HFF-Myc (cell line): ENCODE measurements at places on chromosomes 7 and 10.

DNA sequence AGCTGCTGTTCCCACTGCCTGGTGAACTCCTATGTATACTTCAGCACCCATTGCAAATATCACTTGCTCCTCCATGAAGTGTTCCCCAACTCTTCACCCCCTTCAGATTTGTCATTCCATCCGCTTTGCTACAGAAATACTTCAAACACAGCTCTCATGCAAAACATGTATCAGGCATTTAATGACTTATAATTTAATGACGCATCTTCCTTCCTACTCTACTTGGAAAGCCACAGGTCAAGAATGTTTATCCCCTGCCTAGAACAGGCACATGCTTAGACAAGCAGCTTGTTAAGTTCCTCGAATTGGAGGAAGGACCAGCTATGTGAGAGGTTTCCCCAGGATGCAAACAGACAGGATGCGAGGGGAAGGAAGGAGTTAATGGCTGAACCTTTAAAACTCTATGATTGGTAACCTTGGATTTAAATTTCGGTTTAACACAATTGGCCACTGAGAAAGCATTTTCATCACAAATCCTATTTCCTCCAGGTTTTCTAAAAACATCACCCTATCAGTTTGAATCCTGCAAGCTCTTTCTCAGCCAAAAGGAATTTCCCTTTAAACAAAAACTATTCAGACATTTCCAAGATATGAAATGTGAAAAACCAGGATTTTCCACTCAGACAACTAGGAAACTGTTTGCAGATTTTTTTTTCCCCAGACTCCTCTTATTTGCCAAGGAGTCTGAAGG lies 11.5 kb downstream of the CREB3L2 start:
- peak; percentile 94 for DNase-seq

DNA sequence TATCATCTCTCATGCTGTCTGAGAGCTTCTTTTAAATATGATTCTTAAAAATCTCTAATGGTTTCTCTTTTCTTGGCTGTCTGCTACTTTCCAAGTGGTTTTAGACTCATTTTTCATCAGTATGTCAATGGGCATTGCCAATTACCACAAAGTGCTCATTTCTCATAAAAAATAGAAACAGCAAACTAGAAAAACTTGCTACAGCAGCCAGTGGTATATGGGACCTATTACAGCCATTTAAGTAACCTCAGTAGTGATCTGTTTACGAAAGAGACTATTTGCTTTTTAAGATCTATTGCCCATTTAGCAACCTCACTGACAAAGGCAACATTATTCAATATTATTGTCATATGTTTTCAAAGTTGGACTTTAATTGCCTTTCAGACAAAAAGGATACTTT lies 207.1 kb upstream of the RHOBTB1 start:
- DNase-seq: no peak

GRCh38 chr7:106493041-106493731 lies 167.8 kb downstream of the CCDC71L start:
- DNase-seq: no peak

DNA sequence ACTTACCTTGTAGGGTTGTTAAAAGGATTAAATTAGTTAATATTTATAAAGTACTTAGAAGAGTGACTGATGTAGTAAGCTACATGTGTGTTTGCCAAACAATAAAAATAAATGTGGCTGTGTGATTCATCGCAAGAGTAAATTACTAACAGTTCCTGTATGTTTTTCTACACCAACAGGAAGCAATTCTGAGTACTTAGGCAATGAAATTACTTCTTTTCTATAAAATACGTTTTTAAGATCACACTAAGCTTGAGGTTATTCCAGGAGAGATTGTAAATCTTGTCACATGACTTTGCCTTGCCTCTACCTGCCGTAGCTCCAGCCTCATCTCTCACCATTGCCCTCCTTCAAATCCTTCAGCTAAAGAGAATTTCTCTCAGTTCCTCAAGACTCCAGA lies 18.1 kb upstream of the GSTK1 start:
- no peak for DNase-seq

DNA sequence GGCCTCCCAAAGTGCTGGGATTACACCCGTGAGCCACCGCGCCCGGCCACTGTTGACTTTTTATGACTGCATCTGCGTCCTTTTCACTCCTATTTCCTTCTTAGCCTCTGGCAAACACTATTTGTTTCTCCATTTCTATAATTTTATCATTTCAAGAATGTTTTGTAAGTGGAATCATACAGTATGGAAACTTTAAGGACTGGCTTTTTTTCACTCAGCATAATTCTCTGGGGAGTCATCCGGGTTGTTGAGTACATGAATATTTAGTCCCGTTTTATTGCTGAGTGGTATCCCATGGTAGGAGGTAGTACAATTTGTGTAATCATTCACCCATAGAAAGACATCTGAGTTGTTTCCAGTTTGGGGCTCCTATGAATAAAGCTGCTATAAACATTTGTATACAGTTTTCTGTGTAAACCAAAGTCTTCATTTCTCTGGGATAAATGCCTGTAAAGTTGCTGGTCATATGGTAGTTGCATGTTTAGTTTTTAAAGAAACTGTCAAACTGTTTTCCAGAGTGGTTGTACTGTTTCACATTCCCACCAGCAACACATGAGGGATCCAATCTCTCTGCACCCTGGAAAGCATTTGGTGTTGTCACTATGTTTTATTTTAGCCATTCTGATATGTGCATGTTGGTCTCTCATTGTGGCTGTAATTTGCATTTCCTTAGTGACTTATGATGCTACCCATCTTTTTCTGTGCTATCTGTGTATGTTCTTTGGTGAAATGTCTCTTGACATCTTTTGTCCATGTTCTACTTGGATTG lies 139.6 kb upstream of the EEPD1 start:
- DNase-seq: no peak

GRCh38 chr10:85599081-85599480 lies 767.5 kb downstream of the GRID1 start:
- DNase-seq: no peak

DNA sequence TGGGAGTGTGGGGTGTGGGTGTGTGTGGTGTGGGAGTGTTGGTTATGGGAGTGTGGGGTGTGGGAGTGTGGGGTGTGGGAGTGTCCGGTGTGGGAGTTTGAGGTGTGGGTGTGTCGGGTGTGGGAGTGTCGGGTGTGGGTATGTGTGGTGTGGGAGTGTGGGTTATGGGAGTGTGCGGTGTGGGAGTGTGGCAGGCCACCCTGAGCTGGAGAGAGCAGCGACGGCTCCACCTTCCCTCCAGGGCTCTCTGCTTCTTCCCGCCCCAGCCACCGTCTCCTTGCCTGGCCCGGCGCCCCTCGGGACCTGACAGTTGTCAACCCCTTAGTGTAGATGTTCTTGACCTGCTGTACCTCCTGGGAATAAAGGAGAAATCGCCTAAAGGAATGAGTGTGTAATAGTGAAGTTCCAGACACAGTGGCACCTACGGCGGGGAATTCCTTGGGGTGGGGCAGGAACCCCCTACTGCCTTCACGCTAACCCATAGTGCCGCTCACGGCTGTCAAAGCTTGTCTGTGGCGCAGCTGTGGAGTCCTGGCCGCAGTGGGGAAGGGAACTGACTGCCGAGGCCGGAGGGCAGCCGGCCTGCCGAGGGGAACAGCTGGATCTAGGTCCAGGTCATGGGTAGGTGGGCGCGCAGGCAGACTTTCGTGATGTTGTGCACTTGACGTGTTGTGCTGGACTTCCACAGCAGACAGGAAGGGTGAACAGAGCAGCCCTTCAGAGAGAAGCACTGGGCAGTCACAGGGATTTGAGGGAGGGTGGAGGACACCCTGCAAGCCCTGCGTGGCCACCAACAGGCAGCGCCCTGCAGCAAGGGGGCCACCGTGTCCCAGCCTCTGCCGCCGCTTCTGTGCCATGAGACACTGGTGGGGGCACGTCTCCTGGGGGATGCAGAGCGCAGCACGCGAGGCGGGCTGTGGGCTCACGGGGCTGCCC lies 49.0 kb upstream of the EN2 start:
- no peak for DNase-seq

DNA sequence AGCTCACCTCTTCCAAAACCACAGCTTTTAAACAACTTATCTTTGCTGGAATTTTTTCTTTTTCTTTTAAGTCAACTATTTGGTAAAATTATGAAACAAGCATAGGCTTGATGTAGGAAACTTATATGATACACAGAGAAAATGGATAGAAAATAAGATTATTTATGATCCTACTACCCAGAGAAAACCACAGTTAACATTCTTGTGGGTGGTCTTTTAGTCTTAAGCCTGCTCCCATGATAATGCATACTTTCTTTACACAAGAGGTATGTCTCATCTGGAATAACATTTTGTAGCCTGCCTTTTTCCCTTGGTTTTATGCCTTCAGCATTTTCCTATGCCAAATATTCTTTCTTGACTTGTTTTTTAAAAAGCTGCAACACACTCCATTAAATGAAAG lies 21.4 kb downstream of the PLPP4 start:
- DNase-seq: no peak

DNA sequence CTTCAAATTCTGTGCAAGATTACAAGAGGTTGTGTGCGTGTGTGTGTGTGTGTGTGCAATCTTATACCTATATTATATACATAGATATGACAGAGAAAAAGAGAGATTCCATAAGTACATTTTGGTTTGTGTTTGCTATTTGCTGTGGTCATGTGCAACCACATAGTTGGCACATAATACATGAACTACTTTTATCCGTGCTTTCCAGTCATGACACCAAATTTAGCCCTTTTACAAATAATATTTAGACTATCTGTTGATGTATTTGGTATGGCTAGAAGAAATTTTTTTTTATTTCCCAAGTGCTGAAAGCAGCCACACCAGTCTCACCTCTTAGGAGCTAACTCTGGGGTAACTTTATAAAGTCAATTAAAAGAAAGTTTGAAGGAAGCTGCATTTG lies 63.5 kb upstream of the EGFR start:
- DNase-seq: no peak

- DNase-seq: no peak
Measured at GRCh38 chr10:84198206-84198915, 4.0 kb downstream of the CDHR1 start.

DNA sequence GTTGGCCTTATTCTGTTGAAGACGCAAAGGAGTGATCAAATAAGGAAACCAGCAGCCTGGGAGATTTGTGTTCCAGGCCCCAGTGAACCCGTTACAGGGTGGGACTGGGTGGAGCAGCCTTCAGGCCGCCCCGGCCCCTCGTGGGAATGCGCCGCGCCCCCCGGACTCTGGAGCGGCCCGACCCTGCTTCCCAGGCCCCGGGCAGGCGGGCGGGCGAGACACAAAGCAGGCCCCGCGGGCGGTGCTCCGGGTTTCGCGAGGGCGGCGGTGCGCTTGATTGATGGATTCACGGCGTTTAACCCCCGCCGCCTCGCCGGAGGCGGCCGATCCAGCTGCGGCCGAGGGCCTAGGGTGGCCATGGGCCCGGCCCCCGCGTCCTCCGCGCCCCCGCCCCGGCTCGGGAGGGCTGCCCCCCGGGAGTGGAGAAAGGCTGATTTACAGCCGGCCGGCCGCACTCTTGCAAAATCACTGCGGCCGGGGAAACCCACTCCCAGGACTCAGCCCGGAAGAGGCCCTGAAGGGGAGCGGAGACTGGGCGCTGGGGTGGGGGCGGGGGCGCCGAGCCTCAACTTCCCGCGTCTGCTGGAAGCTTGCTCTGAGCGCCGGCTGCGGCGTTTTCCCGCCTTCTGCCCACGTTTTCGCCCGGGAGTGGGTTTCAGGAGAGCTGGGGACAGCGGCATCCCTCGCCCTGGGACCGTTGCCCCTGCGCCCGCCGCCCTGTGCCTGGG lies 299.6 kb upstream of the NFE2L3 start:
- DNase-seq: no peak

DNA sequence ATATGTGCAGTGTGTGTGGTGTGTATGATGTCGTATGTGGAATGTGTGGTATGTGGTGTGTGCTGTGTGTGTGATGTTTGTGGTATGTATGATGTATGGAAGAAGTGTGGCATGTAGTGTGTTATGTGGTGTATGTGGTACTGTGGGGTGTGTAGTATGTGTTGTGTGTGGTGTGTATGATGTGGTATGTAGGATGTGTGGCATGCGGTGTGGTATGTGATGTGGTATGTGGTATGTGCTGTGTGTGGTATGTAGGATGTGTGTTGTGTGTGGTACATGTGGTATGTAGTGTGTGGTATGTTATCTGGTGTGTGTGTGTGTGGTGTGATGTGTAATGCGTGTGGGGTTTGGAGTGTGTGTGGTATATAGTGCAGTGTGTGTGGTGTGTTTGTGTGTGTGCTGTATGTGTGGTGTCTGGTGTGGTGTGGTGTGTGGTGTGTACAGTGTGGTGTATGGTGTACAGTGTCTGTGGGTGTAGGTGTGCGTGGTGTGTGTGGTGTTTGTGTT lies 129.6 kb downstream of the ATP6V0E2 start:
- DNase-seq: no peak
